ENCODE measurements at places on chromosomes 3 and 15. TPM values are rescaled to one million over a fixed set of nuclear protein-coding genes. Genes with fewer than 3 reads are reported as not detected.

The GOLGA8S gene
- not detected for total RNA-seq

The RLBP1 gene
- total RNA-seq, result not detected

The THBS1 gene
- total RNA-seq, result 26.4 TPM

The ECE2 gene
- not detected for total RNA-seq

The ANKUB1 gene
- total RNA-seq, result not detected

The CEP19 gene
- 9.7 TPM for total RNA-seq

The TRANK1 gene
- total RNA-seq, result 3.8 TPM

The RBP2 gene
- total RNA-seq, result not detected

The CYP1A2 gene
- not detected for total RNA-seq

The GOLGA8R gene
- 1.8 TPM for total RNA-seq

The LIPH gene
- 0.52 TPM for total RNA-seq

The CPN2 gene
- total RNA-seq, result not detected

The SSR3 gene
- total RNA-seq, result 285 TPM

The SERPINI1 gene
- 3.3 TPM for total RNA-seq

The FAM43A gene
- 8.2 TPM for total RNA-seq

The ASB7 gene
- 12.6 TPM for total RNA-seq

The RAD18 gene
- total RNA-seq, result 112 TPM

The ARNT2 gene
- 18.5 TPM for total RNA-seq

The PLSCR5 gene
- total RNA-seq, result not detected

The ZXDC gene
- total RNA-seq, result 19.2 TPM

The TRIM42 gene
- not detected for total RNA-seq

The SLC28A1 gene
- not detected for total RNA-seq

The TMF1 gene
- 20.3 TPM for total RNA-seq

The KLHL6 gene
- not detected for total RNA-seq

The PPARG gene
- total RNA-seq, result 13.2 TPM

The UACA gene
- 16.8 TPM for total RNA-seq

The CASR gene
- total RNA-seq, result not detected

The CCR1 gene
- total RNA-seq, result not detected

The LSM3 gene
- 45.3 TPM for total RNA-seq

The PARP16 gene
- total RNA-seq, result 5.6 TPM

The REC114 gene
- not detected for total RNA-seq

The STAC gene
- 1.2 TPM for total RNA-seq

The SCAANT1 gene
- not detected for total RNA-seq

The GPR15 gene
- not detected for total RNA-seq

The DISP2 gene
- total RNA-seq, result 0.19 TPM

The GABPB1 gene
- 60.7 TPM for total RNA-seq

The NR2F2 gene
- 16.2 TPM for total RNA-seq

The CELSR3 gene
- 5.8 TPM for total RNA-seq

The ADPGK gene
- 69.7 TPM for total RNA-seq

The ATP13A4 gene
- total RNA-seq, result not detected

The CAV3 gene
- total RNA-seq, result 0.24 TPM

All from A172 (cell line).